ENCODE measurements at places on chromosomes 6 and 20.
A peak's percentile ranks its signal among the peaks of the same experiment; 100 is the strongest.

DNA sequence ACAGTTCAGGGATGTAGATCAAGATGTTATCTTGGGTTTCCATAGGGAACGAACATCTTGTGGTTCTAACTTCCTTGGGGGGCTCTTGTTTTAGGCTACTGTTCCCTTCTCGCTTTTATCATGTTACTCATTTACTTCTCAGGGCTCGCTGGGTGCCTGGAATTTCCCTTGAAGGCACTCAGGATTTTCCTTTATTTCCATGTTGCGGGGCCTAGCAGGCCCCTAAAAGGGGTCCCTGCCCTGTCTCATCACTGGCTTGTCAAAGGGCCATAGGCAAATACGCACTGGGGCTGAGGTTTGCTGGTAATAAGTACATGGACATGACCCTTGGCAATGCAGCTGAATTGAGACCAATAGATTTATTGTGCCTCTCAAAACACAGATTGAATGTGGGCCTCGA is 262.3 kb downstream of the CDH4 start:
- DNase-seq: no peak

- DNase-seq: no peak
Observed at GRCh38 chr20:14498772-14499171, 161.4 kb upstream of the FLRT3 start.

GRCh38 chr6:92840246-92840930 is 579.0 kb downstream of the EPHA7 start:
- no peak for DNase-seq

- DNase-seq: no peak
Observed at GRCh38 chr6:168799067-168799466, 358.1 kb downstream of the SMOC2 start.

- peak; percentile 52 for DNase-seq
Observed at GRCh38 chr6:156695742-156696141, 81.4 kb upstream of the ARID1B start.

GRCh38 chr6:35177596-35177995 is 36.2 kb upstream of the SCUBE3 start:
- DNase-seq: no peak

DNA sequence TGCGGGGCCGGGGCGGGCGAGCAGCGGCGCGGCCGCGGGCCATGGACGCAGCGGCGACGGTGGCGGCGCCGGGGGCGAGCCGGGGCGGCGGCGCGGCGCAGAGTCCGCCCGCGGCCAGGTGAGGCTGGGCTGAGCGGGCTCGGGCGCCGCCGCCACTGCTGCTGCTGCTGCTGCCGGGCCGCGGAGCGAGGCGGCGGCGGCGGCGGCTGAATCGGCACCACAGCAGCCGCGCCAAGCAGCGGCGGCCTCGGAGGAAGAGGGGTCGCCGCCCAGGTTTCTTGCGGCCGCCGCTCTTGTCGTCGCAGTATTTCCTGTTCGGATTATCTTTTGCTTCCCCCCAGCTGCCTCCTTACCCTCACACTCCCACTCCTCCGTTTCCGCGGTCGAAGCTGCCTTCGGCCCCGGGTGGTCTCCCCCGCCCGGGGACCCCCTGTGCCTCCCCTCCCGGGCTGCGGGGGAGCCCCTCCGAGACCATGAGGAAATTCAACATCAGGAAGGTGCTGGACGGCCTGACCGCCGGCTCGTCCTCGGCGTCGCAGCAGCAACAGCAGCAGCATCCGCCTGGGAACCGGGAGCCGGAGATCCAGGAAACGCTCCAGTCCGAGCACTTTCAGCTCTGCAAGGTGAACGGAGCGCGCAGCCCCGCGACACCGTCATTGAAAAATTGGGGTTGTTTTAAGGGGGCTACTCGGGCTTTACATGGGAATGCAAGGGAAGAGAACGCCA is at the start of gene STXBP5:
Gene STXBP5, plus strand, starts transcription at position 358 of the 726 bp plus-strand sequence. Its CDS starts 116 bp downstream, at position 474.
- peak; percentile 24 for DNase-seq

DNA sequence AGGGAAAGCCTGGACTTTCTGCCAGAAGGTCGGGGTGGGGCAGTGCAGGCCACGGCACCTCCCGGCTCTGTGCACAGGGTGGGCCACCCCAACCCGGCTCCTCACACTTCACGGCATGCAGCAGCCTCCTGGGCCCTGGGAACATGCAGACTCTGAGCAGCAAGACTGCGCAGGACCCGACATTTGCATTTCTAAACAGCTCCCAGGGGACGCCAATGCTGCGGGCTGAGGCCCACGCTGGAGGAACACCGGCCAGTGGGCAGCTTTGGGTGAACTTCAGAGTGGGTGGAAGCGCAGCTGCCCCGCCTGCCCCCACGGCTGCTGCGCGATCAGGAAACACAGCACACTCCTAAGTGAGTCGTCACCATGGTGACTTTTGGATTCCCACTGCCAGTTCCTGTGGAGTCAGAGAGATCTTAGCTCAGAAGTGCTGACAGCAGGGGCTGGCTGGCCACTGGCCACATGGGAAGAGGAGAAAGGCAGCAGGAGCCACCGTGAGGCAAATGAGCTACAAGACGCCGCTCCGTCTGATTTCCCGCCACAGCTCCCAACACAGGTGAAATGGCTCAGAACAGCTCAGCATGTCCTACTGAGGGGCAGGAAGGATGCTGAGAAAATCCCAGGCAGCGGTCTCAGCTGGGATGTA is 52.1 kb downstream of the RNASET2 start:
- DNase-seq: no peak

- DNase-seq: no peak
Observed at GRCh38 chr20:34180460-34181120, 60.6 kb upstream of the ASIP start.

DNA sequence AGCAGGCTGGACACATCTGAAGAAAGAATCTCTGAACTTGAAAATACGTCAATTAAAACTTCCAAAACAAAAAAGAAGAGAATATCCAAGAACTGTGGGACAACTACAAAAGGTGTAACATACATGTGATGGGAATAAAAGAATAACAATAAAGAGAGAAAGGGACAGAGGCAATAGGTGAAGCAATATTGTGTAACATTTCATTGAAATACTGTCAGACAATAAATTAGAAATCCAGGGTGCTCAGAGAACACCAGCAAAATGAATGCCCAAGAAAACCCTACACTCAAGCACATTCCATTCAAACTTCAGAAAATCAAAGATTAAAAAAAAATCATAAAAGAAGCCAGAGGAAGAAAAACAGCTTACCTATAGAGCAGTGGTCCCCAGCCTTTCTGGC is 33.6 kb upstream of the ASF1A start:
- no peak for DNase-seq

GRCh38 chr6:155660251-155660977 is 204.8 kb upstream of the NOX3 start:
- no peak for DNase-seq

DNA sequence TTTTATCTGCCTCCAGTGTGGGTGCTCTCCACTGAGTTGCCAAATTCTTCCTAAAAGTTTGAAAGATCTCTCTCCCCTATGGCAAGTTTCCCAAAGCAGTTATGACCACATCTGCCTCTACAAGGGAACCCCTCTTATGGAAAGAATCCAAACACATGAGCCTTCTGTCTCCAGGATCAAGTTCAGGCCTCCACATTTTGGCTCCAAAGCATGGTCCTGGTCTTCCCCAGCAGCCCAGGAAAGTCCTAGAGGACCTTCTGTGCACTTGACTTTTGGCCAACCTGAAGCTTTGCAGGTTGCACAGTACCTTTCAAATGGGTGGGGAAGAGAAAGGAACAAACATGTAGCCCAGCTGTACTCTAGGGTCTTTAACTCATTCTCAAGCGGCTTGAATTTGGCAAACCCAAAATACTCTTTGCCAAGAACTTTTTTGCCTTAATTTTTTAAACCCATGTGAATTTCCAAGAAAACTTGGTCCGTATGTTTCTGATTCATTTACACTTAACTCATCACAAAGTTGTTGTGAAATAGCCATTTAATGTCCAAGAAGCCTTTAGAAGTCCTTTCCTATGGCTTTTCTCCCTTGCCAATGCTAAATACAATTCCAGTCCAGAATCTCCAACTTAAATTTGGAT is 240.1 kb upstream of the TBX18 start:
- DNase-seq: no peak
